ENCODE measurements at places on chromosomes 2 and 18.
A peak's percentile ranks its signal among the peaks of the same experiment; 100 is the strongest.

DNA sequence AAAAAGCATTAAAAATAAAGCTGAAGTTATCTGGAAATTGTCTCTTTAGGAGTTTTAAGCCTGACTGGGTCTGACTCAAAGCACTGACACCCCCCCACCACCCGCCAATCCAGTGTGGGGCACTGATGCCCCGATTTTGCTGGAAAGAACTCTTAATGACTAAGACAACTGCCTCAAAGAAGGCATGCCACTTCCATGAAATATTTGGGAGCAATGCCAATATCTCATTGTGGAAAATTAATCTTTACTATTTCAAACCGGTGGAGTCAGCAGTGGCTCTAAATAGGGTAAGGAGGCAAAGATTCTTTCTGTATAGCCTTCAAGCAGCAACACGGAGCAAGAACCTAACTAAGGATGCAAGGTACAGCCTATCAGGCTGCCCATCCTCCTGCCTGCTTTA is 4.5 kb downstream of the FKBP7 start:
- DNase-seq, result no peak

GRCh38 chr2:9820020-9820973 is 23.0 kb upstream of the TAF1B start:
- no peak for DNase-seq

GRCh38 chr2:26710743-26711456 is 18.4 kb downstream of the KCNK3 start:
- no peak for DNase-seq

GRCh38 chr2:205959521-205959920 is 126.5 kb downstream of the INO80D start:
- DNase-seq, result no peak

DNA sequence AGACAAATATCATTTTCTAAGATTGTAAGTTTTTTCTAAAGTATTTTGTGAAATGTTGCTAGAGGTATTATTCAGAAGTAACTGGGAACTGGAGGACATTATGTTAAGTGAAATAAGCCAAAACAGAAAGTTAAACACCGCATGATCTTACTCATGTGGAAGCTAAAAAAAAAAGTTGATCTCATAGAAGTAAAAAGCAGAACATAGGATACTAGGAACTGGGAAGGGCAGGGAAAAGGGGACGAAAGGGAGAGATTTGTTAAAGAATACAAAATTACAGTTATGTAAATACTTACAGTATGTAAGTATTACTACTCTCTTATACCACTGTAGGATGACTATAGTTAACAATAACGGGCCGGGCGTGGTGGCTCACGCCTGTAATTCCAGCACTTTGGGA is 46.7 kb upstream of the CDKL4 start:
- no peak for DNase-seq

DNA sequence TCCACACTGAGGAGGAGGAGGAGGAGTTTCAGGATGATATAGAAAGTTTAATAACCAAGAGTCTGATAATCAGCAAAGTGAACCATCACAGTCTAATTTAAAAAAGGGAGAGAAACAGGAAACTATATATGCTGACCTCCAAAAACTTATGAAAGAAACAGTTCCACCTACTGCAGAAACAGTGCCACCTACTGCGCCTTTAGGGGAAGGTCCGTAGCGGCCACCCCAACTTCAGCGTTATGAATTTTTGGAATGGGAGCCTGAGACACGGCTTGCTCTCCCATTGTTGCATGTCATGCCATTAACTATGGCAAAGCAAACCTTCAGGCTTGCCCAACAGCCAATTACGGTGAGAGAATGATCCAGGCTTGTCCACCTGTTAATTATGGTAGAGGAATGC is 1719.2 kb upstream of the LRRTM1 start:
- no peak for DNase-seq

- DNase-seq, result no peak
These were observed 115.9 kb upstream of the TANK start for GRCh38 chr2:161044095-161044865.

GRCh38 chr2:168521053-168521741 is 65.1 kb downstream of the CERS6 start:
- peak; percentile 69 for DNase-seq

GRCh38 chr2:120534457-120534856 is 188.5 kb downstream of the INHBB start:
- DNase-seq, result no peak
